Mesothelial cell of epicardium (in vitro differentiated cells): ENCODE measurements at places on chromosomes 6 and 20.

- no peak for DNase-seq
These were observed 508.1 kb upstream of the MAP3K7 start for GRCh38 chr6:91094806-91095475.

DNA sequence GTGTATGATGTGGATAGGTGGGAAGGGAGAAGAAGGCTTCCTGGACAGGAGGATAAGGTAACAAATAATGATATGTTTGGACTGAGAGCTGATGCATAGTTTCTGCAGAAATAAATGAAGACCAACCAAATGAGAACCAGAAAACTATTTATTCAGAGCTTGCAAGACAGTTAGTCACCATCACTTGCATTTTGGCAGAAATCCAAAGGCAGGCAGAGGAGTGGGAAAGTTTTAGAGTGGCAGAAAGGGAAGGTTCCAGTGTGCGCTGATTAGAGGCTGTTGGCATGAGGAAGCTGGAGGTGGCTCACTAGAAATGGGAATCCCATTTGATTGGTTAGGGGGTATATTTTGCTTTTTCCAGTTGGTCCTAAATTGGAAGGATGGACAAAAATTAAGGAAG is 13.0 kb upstream of the F13A1 start:
- no peak for DNase-seq

DNA sequence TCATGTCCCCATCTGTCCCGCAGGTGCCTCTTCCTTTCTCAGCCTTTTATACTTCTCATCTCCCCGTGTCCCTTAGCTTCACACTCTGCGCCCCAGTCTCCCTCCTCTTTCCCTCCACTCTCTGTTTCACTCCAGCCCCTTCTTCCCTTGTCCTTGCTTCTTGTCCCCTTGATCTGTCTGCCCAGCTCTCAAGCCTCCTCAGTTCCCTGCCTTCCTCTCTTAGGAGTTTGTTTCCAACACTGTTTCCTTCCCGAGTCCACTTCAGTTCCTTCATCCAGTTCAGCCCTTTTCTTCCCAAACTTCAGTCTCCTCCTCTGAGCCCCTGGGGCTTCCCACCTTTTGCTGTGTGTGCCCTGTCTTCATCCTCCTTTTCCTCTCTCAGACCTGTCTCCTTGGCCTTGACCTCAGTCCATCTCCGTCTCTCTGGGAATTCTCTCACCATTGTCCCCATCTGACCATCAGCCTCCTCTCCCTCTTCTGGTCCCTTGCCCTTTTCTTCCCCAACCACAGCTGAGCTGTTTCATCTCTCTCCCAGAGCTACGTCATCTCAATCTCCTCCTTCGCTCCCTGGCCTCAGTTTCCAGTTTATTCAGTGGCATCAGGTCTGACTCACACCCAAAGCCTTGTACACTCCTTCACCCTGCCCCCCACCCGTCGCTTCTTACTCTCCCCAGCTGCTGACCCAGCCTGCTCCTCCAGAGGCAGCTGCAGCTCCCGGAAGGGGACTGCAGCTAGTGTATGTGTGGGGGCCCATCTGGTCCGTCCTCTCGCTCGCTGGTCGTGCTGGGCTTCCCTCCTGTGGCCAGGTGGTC is 2.7 kb upstream of the DDR1 start:
- no peak for DNase-seq

- peak; percentile 34 for DNase-seq
These were observed at the start of gene SASH1 for GRCh38 chr6:148342350-148343046. SASH1 (plus strand) TSS chr6:148342838; CDS start chr6:148343068, 230 bp downstream.

DNA sequence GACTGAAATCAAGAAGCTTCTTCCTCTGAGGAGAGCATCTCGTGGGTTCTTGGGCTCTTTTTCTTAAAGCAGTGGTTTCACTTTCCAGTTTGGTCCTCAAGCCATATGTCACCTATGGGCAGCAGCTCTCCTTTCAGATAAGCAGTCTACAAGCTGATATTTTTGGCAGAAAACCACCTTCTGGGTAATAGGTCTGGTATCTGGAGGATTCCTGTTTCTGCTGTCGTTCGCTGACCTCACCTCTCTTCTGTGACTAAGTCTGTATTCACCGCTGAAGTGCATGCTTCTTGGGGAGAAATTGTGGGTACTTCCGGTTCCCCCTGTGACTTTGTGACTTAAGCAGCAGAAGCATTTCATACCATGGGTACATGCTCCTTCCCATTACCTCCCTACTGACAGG is 193.6 kb downstream of the EDN1 start:
- no peak for DNase-seq

- no peak for DNase-seq
These were observed 137.5 kb downstream of the UNC5CL start for GRCh38 chr6:40901322-40902055.

- DNase-seq, result peak; percentile 50
These were observed 796 bp upstream of the RREB1 start for GRCh38 chr6:7106752-7107577.

DNA sequence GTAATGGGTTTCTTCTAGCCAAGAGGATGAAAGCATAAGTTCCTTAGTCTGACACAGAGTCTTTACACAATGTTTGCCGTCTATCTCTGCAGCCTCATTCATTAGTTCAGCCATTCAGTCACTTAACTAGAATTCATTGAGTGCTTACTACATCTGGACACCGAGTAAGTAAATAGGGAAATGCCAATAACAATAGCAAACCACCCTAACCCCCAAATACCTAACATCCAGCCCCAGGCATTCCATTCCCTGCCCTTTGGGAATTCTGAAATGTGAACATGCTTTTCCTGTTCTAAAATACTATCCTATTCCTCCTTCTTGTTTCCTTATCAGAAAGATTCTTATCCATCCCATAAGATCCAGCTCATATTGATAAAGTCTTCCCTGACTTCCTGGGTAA is 277.6 kb upstream of the RNF217 start:
- DNase-seq, result no peak

DNA sequence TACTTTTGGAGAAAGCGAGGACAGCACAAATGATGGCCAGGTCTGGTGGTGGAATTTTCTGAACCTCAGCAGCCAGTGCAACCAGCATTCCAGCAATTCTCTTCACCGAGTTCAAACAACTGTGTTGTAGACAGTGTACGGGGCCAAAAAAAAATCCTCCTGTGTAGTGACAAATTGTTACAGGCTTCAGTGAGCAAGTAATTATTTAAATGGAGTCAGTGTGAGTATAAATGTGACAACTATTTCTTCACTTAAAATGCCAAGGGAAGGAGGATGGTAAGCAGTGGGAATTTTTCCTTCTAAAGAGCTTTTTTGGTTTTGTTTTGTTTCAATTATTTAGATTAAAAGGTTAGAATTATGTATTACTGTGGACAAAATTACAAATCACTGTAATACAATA is 154.1 kb downstream of the TMEM242 start:
- DNase-seq, result no peak

GRCh38 chr6:11318835-11319813 is 86.7 kb upstream of the NEDD9 start:
- DNase-seq, result no peak

DNA sequence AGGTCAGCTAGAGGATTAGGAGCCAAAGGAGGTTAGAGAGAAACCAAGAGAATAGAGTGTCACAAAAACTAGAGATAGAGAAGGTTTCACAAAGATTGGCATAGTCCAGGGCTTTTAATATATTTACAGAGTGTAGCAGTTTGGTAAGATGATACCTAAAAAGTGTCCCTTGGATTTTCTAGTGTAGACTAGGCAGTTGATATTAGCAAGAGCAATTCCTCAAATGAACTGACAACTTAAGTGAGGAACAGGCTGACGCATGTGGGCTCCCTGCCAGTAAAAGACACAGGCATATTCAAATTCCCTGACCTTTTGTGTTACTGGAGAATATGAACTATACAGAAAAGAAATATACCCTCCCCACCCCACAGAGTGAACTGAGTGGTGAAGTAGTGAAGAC is 40.1 kb downstream of the VTA1 start:
- DNase-seq, result no peak

DNA sequence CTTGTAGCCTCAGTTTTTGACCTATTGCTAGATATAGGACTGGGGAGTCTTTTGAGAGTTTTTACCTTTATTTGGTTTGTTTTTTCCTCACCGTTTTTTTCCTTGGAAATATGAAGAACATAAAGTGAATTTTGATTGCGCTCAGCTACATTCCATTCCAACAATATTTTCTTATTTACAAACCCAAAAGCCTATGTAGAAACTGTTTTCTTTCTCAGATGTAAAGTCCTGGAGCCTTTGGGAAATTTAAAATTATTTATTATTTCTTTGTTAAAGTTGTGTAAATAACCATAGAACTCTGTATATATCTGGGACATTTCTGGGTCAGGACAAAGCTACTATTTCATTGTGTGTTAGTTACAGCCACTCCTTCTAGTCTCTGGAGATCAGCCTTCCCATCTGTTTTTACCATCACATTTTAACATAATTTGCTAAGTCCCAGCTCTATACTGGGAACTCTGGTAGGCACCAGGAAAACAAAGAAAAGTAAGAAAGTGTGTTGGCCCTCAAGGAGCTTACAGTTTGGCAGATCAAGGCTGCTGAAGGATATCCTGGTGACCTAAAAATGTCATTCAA is 68.8 kb downstream of the JAG1 start:
- no peak for DNase-seq

- no peak for DNase-seq
These were observed 22.7 kb upstream of the GOPC start for GRCh38 chr6:117624869-117625481.

- no peak for DNase-seq
These were observed 193.9 kb downstream of the ZNF217 start for GRCh38 chr20:53399592-53400335.

GRCh38 chr6:122494665-122495272 is 23.2 kb upstream of the SERINC1 start:
- no peak for DNase-seq

DNA sequence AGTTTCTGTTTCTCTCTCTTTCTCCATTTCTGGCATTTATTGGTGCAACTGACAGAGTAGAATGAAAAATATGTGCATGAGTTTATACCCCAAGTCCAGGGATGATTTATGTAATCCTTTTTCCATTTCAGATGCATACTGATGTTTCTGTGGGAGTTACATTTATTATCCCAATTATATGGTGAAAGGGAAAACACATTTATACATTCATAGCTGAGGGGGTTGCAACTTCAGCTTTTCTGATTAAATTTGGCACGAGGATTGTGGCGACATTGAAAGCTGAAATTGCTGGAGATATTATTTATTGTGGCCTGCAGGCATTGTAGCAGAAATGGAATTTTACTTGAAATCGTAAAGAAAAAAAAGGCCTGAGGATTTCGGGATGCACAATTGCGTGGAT is 31.5 kb upstream of the FNDC1 start:
- DNase-seq, result no peak

- DNase-seq, result no peak
These were observed 67.0 kb upstream of the SIRPA start for GRCh38 chr20:1827974-1828785.

- DNase-seq, result no peak
These were observed 189.5 kb downstream of the TMEM242 start for GRCh38 chr6:157133856-157134255.

DNA sequence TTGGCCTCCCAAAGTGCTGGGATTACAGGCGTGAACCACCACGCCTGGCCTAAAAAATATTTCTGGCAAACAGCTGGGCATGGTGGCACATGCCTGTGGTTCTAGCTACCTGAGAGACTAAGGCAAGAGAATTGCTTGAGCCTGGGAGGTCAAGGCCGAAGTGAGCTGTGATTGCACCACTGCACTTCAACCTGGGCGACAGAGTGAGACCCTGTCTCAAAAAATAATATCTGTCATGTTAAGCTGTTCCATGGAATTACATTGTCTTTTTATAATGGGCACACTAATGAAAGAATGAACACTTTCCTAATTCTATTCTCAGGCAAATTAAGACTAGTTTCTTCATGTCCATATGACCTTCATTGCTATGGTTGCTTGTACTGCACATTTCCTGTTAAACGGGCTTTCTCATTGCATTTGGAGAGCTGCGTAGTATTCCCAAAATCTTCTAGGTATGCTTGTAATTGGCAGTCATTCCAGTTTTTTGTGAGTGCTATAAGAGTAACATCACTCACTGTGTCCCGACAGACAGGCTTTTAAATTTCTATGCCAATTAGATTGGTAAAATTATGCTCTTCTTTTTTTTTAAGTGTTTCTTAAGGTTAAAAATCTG is 12.1 kb downstream of the AMD1 start:
- no peak for DNase-seq

GRCh38 chr20:38121741-38122140 is 43.3 kb downstream of the TGM2 start:
- no peak for DNase-seq

- no peak for DNase-seq
These were observed 56.3 kb upstream of the PRL start for GRCh38 chr6:22353101-22353500.
